Sigmoid colon (tissue), 7 donors: ENCODE measurements at places on chromosomes 1 and 21. TPM values are rescaled to one million over a fixed set of nuclear protein-coding genes. Genes with fewer than 3 reads are reported as not detected.
A peak's percentile ranks its signal among the peaks of the same experiment; 100 is the strongest.

DNA sequence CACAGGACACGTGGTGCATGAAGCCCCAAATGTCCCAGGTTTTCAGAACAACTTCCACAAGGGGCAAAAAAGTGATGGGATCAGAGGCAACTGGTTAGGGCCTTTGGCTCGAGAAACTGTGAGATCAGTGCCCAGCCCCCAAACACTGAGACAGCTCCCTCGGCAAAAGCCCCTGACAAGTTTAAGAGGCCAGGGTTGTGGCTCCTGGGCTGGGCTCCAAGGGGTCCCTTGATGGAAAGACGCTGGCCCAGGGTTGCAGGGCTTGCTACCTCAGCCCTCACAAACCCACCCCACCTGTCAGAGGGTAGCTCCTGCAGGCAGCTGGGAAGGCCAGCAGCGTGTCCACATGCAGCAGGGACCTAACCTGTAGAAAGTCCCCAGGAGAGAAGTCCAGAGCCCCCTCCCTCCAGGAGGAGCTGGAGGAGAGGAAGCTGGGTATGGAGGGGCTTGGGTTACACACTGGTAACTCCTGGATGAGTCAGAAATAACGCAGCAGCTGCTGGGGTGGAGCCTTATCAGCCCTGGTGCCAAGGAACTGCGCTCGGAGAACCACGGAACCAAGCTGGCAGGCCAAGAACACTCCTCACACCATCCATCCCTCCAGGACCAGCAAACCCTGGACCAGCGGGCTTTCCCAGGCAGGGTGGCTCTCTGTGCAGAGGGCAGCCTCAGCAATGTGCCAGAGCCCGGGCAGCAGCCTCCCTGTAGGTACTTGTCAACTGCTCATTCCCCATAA, 37.5 kb downstream of the CTNNBIP1 start:
- no peak for DNase-seq
- no peaks in the 10 kb centered on the region for H3K36me3 ChIP-seq
- H3K4me3 ChIP-seq = no peak overlapping the region
- H3K27me3 ChIP-seq = no peaks in the 10 kb centered on the region
- H3K4me1 ChIP-seq = peaks cover 8% of the 10 kb centered on the region
- H3K27ac ChIP-seq = no peak overlapping the region

GRCh38 chr1:245835386-245835785, 671.7 kb downstream of the SMYD3 start:
- DNase-seq = no peak
- peaks cover 4% of the 10 kb centered on the region for H3K4me1 ChIP-seq
- no peaks in the 10 kb centered on the region for H3K27me3 ChIP-seq
- H3K4me3 ChIP-seq = no peak overlapping the region
- no peak overlapping the region for H3K27ac ChIP-seq

DNA sequence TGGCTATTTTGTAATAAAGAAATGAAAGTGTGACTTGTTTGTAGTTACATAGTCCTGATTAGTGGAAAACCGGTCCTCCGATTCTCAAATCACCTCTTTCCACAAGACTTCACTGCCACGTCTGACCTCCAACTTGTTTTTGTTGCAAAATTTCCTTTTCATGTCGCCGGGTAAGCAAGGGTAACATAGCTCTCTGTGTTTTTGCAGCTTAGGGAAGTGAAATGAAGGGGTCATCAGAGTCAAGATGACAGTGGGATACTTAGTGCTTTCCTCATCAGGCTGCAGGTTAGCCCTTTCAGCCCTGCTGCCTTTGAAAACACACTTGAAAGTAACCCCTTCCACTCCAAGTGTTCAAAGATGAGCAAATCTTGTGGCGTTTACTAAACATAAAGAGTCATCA, 217.9 kb downstream of the USP25 start:
- H3K27me3 ChIP-seq = no peaks in the 10 kb centered on the region
- H3K36me3 ChIP-seq = no peaks in the 10 kb centered on the region
- no peaks in the 10 kb centered on the region for H3K4me1 ChIP-seq
- no peak overlapping the region for H3K27ac ChIP-seq
- no peak overlapping the region for H3K4me3 ChIP-seq
- DNase-seq = no peak

GRCh38 chr21:41741253-41742072, 25.4 kb downstream of the RIPK4 start:
- H3K4me3 ChIP-seq = no peak overlapping the region
- no peak for DNase-seq
- peaks cover 11% of the 10 kb centered on the region for H3K4me1 ChIP-seq
- H3K27ac ChIP-seq = no peak overlapping the region

SETSIP gene
- not detected for total RNA-seq

SEMA4A gene
- total RNA-seq = 1.9 TPM

DNA sequence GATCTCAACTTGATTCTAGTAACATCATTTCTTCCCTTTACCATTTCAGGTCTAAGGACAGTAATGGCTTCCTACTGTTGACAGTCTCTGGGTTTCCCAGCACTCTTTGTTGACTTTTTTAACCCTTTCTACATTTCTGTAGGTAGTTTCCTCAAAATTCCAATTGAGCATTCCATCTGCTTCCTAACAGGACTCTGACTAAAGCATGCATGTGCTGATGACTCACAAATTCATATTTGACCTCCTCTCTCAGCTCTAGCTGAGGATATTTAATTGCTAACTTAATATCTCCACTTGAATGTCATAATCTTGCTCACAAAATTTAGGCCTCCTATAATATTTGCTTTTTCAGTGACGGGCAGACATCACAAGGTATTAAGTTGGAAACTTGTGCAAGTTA, 93.3 kb upstream of the ZNHIT6 start:
- H3K4me3 ChIP-seq = no peak overlapping the region
- no peak overlapping the region for H3K27ac ChIP-seq
- no peaks in the 10 kb centered on the region for H3K27me3 ChIP-seq
- DNase-seq = no peak

DNA sequence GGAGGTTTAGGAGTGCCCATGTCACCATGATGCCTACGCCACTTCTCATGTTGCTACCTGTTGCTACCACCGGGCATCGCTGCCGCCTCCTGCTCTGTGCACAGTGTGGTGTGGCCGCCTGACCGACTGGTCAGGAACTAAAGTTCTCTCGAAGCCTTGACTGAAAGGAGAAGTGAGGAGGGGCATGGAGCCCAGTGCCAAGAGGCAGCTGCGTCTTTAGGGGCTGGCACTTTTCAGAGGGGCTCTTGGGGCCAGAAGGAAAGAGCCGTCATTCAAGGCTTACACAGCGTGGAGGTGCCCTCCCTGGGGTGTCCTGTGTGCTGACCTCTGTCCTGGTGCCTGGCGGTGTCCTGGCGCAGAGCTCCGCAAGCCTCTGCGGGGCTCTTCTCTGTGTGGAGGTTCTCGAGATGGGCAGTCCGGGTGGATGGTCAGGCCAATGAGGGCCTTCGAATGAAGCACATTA, 57.2 kb downstream of the ADARB1 start:
- H3K4me1 ChIP-seq = no peaks in the 10 kb centered on the region
- H3K27me3 ChIP-seq = no peaks in the 10 kb centered on the region
- H3K36me3 ChIP-seq = no peaks in the 10 kb centered on the region

- H3K27me3 ChIP-seq = no peaks in the 10 kb centered on the region
- DNase-seq = no peak
- H3K36me3 ChIP-seq = no peaks in the 10 kb centered on the region
Measured at GRCh38 chr1:210527091-210527490, 198.4 kb downstream of the HHAT start.

DNA sequence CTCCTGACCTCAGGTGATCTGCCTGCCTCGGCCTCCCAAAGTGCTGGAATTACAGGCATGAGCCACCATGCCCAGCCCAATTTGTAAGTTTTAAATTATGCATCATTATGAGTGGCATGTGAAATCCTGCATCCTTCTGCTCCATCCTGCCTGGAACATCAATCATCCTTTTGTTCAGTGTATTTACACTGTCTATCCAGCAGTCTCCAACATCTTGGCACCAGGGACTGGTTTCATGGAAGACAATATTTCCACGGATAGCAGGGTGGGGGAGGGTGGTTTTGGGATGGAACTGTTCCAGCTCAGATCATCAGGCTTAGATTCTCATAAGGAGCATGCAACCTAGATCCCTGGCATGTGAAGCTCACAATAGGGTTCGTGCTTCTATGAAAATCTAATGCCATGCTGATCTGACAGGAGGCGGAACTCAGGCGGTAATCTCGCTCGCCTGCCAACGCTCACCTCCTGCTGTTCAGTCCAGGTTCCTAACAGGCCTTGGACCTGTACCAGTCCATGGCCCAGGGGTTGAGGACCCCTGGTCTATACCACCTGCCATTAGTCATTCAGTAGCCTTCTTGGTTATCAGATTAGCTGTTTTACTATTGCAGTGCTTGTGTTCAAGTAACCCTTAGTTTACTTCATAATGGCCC, 22.2 kb upstream of the TCEA3 start:
- no peak overlapping the region for H3K4me3 ChIP-seq
- no peak overlapping the region for H3K27ac ChIP-seq
- H3K4me1 ChIP-seq = peaks cover 5% of the 10 kb centered on the region
- no peaks in the 10 kb centered on the region for H3K27me3 ChIP-seq
- H3K36me3 ChIP-seq = no peaks in the 10 kb centered on the region
- no peak for DNase-seq

ANGPTL7 gene
- total RNA-seq = 1.4 TPM

KDF1 gene
- not detected for total RNA-seq

TNNI3K gene
- 1.6 TPM for total RNA-seq

DNA sequence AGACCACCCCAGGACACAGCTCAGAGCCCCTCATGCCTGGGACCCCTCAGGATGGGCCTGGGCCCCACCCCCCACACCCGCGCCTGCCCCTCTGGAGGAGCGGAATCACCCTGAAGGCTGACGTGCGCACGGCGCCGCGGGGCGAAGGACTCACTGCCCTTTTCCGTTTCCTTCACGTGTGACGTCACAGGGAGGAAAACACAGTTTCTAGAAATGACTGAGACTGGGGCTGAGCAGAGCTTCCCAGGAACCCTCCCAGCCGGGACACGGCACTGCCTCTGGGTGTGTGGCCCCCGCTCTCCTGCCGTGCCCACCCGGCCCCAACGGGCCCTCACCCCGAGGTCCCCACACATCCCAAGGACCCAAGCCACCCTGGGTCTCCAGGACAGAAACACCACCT, 5.4 kb upstream of the TNFRSF4 start:
- H3K27ac ChIP-seq = no peak overlapping the region
- no peaks in the 10 kb centered on the region for H3K4me1 ChIP-seq
- no peaks in the 10 kb centered on the region for H3K27me3 ChIP-seq
- DNase-seq = no peak
- no peak overlapping the region for H3K4me3 ChIP-seq
- peaks cover 84% of the 10 kb centered on the region for H3K36me3 ChIP-seq

DNA sequence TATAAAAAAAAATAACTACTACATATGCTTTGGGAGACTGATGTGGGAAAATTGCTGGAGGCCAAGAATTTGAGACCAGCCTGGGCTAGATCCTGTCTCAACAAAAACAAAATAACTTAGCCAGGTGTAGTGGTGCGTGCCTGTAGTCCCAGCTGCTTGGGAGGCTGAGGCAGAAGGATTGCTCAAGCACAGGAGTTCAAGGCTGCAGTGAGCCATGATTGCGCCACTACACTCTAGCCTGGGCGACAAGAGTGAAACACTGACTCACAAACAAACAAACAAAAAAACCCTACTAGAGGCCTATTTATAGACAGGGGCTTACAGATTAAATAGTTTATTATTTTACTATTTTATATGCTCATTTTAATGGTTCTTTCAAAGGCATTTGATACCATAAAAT, 80.0 kb downstream of the LHX4 start:
- H3K36me3 ChIP-seq = peaks cover 5% of the 10 kb centered on the region
- no peaks in the 10 kb centered on the region for H3K4me1 ChIP-seq
- H3K27me3 ChIP-seq = no peaks in the 10 kb centered on the region
- no peak overlapping the region for H3K4me3 ChIP-seq
- H3K27ac ChIP-seq = no peak overlapping the region
- no peak for DNase-seq

GRCh38 chr1:49102752-49103151, 326.1 kb upstream of the BEND5 start:
- H3K36me3 ChIP-seq = no peaks in the 10 kb centered on the region
- DNase-seq = no peak
- H3K4me3 ChIP-seq = no peak overlapping the region
- H3K4me1 ChIP-seq = no peaks in the 10 kb centered on the region
- H3K27me3 ChIP-seq = no peaks in the 10 kb centered on the region
- no peak overlapping the region for H3K27ac ChIP-seq

- H3K36me3 ChIP-seq = no peaks in the 10 kb centered on the region
- H3K4me3 ChIP-seq = no peak overlapping the region
- peak overlapping the region; percentile 46 for H3K27ac ChIP-seq
- no peak for DNase-seq
- H3K4me1 ChIP-seq = peaks cover 16% of the 10 kb centered on the region
Measured at GRCh38 chr1:14519976-14520375, 78.5 kb upstream of the KAZN start.

S100A8 gene
- not detected for total RNA-seq

DNA sequence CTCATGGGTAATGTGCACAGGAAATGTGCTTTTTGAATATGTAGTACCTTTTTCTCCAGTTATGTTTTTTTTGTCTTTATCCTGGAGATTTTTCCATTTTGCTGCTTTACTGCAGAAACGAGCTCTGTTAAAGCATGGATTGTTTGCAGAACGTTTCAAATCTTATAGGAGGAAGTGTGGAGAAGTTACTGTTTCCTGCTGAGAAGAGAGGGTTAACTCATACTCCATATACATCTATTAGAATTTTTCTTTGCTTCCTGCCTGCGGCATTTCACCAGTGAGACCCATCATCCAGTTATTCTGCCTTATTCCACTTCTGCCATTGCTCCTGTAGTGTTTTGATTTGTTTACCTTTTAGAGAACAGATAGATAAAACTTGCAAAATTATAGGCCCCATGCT, 2.0 kb downstream of the RPRD2 start:
- no peaks in the 10 kb centered on the region for H3K36me3 ChIP-seq
- peaks cover 30% of the 10 kb centered on the region for H3K4me1 ChIP-seq
- peak overlapping the region; percentile 98 for H3K27ac ChIP-seq
- H3K4me3 ChIP-seq = peak overlapping the region; percentile 80
- H3K27me3 ChIP-seq = no peaks in the 10 kb centered on the region

GRCh38 chr1:20385630-20386029, 95.0 kb downstream of the VWA5B1 start:
- H3K27me3 ChIP-seq = peaks cover 4% of the 10 kb centered on the region
- H3K27ac ChIP-seq = no peak overlapping the region
- H3K36me3 ChIP-seq = no peaks in the 10 kb centered on the region
- H3K4me3 ChIP-seq = no peak overlapping the region

DNA sequence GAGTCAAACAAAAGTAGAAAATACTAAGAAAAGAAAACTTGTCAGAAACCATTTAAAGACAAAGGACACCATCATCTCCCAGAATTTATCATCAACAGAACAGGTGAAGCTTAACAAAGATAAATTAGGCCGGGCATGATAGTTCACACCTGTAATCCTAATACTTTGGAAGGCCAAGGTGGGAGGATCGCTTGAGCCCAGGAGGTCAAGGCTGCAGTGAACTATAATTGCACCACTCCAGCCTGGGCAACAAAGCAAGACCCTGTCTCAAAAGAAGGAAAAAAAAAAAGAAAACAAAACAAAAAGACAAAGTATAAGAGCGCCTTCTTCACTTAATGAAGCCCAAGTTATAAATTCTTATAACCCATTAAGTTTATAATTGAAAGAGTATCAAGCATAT, 25.6 kb downstream of the RERE start:
- H3K4me3 ChIP-seq = no peak overlapping the region
- peaks cover 20% of the 10 kb centered on the region for H3K4me1 ChIP-seq
- no peaks in the 10 kb centered on the region for H3K27me3 ChIP-seq
- no peak overlapping the region for H3K27ac ChIP-seq
- no peaks in the 10 kb centered on the region for H3K36me3 ChIP-seq
